ENCODE measurements at places on chromosomes 2 and 18.

GRCh38 chr18:79548077-79548450 is 131.5 kb upstream of the CTDP1 start:
- DNase-seq = no peak

DNA sequence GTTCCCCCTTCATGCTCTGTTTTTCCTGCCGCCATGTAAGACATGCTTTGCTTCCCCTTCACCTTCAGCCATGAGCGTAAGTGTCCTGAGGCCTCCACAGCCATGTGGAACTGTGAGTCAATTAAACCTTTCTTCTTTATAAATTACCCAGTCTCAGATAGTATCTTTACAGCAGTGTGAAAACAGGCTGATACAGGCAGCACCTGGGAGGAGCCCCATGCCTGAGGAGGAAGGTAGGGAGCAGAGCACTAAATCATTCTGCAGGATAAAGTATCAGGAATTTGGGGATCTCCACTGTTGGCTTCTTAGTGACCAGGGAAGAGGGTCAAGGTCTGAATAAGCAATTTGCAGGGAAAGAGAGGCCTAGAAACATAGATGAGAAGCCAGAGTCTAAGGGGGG is 78.0 kb downstream of the KCNF1 start:
- no peak for DNase-seq

DNA sequence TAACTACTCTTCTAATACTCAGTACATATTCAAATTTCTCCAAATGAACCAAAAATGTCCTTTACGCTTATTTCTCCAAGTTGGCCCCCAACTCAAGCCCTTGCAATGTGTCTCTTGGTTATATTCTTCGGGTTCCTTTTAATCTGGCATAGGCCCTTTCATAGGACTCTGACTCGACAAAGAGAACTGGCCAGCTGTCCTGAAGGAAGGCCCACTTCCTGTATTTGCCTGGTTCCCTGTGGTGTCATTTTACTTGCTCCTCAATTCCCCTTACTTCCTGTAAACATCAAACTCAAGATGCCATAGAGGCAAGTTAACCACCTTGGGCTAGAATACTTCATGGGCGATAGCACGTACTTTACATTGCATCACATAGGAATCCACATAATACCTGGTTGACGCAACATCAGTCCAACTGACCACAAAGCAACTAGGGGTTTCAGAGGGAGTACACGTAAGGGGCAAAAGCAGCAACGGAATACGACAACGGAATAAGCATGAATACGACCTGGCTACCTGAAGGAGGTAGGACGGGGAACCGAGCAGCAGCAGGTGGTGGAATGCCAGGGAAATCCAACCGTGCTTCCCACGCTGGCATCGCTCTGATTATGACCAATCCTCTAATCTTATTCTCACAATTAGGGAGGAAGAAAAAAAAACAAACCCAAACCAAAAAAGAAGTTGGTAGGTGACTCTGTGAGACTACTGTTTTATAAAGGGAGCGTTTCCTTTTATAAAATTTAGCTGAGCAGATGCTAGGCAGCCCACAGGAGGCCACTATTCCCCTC is 823 bp upstream of the GORASP2 start:
- no peak for DNase-seq

GRCh38 chr2:6828299-6828584 is 37.5 kb downstream of the CMPK2 start:
- no peak for DNase-seq

- no peak for DNase-seq
Measured at GRCh38 chr18:9516437-9517064, 41.2 kb downstream of the RALBP1 start.

DNA sequence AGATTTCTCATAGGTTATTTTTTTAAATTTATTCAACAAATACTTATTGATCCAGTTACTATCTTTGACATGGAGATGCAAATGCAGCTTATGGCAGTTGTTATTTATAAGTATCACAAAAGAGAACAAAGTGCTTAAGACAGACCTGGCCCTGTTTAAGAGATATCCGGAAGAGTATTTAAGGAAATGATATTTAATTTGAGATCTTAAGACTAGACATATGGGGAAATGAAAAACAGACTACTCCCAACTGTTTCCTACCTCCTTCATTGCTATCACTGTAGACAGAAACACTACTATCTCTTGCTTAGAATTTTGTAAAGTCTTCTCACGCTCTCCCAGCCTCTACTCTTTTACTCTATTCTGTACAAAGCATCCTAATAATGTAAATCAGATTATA is 36.0 kb downstream of the RPRD1A start:
- DNase-seq = no peak

GRCh38 chr18:11178951-11179549 is 29.7 kb upstream of the PIEZO2 start:
- no peak for DNase-seq

DNA sequence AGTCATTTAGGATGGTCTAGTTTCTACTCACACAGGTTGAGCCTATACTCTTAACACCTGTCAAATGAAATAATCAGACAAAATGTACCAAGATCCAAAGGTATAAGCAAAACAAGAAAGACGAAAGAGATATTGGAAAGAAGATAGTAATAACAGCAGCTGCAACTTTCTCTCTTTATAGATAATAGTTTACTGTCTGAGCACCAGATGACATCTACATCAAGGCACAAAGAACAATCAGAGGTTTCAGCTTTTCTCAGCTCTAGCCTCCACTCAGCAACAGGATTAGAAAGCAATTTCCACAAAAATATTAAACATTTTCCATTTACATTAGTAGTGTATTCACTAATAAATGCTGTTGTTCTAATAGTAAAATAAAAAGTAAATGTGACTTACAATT is 66.3 kb downstream of the RTTN start:
- DNase-seq = no peak

DNA sequence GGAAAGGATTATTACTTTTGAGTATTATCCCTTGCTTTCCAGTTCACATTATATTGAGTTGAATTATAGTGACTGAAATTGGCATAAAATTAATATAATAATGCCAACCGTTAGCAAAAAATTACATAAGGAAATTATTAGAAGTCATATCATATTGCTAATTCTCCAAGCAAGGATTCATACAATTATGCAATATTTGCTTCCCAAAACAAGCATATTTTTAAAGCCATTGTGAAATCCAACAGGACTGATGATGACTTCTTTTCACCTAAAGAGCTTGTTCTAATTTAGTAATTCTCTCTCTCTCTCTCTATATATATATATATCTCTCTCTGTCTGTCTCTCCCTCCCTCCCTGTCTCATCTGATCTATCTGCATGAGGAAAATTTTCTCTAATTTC is 283.5 kb downstream of the DSEL start:
- no peak for DNase-seq

DNA sequence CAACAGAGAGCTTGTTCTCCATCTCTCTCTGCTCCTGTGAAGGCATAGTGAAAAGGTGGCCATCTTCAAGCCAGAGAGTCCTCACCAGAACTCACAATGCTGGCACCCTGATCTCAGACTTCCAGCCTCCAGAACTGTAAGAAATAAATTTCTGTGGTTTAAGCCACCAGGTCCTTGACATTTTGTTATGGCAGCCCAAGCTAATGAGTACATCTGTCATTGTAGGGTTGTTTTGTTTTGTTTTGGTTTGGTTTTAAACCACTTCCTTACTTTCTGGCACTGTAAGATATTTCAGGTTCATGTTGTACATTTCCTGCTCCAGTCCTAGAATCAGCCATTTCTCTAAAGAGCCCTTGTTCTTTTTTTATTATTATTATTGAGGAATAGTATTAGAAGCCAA is 171.2 kb downstream of the CPS1 start:
- DNase-seq = no peak

GRCh38 chr2:768451-768850 is 91.2 kb upstream of the TMEM18 start:
- DNase-seq = no peak

DNA sequence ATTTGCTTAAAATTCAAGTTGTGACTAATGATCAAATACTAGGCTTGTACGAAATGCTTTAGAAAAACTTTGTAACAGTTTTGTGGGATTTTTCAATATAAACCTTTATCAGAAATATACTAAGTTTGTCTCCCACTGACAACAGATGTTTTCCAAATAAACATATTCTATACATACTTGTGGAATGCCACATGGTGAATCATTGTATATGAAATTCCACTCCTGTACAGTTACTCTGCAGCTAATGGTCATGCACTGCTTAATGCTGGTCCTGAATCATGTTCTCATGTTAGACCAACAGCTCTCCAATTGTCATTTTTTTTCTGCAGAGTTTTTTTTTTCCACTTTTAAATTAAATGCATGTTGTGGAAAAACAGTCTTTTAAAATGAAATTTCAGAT is 90.1 kb downstream of the DPP4 start:
- DNase-seq = no peak

Data from NCI-H187 treated with DMSO at 0.1 percent for 48 hours (cell line).